ENCODE measurements at places on chromosomes 2 and 18. TPM values are rescaled to one million over a fixed set of nuclear protein-coding genes. Genes with fewer than 3 reads are reported as not detected.
A peak's percentile ranks its signal among the peaks of the same experiment; 100 is the strongest.

GRCh38 chr2:200021449-200022114 is 66.2 kb downstream of the MAIP1 start:
- no peak for DNase-seq

- DNase-seq, result no peak
Measured at GRCh38 chr2:10294077-10294476, 8.6 kb upstream of the HPCAL1 start.

GRCh38 chr2:176124947-176125771 is 2.6 kb downstream of the HOXD9 start:
- DNase-seq, result no peak

GRCh38 chr2:226066391-226066790 is 666.9 kb downstream of the NYAP2 start:
- DNase-seq, result no peak

GRCh38 chr2:128347701-128348539 is 29.3 kb upstream of the HS6ST1 start:
- DNase-seq, result peak; percentile 88

Gene CD8B
- total RNA-seq, result 0.46 TPM

GRCh38 chr2:127927384-127927783 is 41.6 kb upstream of the AMMECR1L start:
- DNase-seq, result no peak

GRCh38 chr2:130769343-130769907 is 14.1 kb downstream of the AMER3 start:
- no peak for DNase-seq

GRCh38 chr18:56189615-56190014 is 448.8 kb downstream of the TXNL1 start:
- no peak for DNase-seq

GRCh38 chr2:64854773-64855237 is 134.4 kb upstream of the SLC1A4 start:
- DNase-seq, result peak; percentile 51

Gene HMSD
- 0.27 TPM for total RNA-seq

Data from Right ventricle myocardium superior (tissue), 1 donor.